ENCODE measurements at places on chromosomes 5 and 9.

DNA sequence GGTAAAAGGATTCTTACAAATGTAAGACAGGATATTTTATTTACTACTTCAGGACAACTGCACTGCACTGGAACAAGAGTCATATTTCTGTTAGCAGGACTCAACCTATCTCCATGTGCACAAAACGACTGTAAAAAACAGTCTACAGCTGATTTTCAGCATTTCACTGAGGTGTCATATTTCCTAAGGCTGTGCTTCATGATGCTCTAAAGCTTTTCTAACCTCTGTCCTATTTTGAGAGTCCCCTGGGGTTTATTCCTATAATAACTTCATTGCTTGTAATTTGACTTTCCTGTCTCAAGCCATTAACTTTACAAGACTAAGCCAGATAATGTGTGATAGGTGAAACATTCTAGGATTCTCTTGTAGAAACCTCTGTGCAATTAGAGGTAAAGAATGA, 472.3 kb downstream of the HINT1 start:
- DNase-seq, result no peak

- DNase-seq, result no peak
Observed at GRCh38 chr5:159548517-159548916, 218.2 kb upstream of the IL12B start.

DNA sequence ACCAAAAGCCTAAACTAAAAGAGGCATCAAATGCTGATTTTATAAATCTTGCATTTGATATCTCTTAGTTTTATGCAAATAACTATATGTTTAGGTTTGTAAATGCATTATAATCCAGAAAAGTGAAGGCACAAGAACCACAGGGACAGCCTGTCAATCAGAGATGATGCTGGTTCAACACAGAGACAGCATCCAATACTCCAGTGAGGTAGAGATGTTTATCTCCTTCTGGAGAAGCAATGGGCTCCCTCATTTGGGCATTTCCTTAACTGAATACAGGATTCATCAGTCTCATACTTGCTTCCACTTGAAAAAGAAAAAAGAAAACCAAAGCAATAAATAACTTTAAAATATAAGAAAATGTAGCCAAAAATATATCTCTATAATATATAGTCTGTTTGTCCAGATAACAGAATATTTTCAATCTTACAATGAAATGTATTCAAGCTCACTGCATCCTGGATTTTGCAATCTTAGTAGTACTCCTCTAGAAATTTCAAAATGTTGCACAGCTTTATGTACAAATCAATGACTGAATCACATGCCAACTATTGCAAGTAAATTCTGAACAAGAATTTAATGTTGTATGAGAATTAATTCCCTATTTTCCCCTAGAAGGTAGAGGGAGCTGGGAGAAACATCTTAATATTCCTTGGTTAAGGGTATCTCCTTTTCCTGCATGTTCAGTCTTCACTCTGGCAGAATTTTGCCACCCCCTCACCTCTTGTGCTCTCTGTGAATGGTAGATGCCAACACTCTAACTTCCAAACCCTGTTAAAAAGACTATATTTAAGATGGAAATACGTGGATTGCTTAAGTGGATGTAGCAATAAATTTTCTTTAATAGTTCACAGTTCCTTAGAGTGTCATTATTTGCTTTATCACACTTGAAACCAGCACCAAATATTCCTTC, 191.1 kb upstream of the GAS1 start:
- DNase-seq, result no peak

DNA sequence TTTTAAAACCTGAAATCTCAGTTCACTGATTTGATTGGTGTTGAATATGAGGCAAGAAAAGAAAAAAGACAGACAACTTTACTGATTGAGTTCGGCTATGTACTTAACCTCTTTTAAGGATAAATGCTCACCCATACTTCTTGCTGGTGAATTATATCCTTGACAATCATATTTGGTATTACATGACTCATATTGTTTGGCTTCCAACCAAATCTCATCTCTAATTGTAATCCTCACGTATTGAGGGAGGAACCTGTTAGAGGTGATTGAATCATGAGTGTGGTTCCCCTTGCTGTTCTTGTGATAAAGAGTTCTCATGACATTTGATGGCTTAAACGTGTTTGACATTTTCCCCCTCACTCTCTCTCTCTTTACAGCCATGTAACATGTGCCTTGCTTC, 255.6 kb upstream of the IZUMO3 start:
- DNase-seq, result no peak

DNA sequence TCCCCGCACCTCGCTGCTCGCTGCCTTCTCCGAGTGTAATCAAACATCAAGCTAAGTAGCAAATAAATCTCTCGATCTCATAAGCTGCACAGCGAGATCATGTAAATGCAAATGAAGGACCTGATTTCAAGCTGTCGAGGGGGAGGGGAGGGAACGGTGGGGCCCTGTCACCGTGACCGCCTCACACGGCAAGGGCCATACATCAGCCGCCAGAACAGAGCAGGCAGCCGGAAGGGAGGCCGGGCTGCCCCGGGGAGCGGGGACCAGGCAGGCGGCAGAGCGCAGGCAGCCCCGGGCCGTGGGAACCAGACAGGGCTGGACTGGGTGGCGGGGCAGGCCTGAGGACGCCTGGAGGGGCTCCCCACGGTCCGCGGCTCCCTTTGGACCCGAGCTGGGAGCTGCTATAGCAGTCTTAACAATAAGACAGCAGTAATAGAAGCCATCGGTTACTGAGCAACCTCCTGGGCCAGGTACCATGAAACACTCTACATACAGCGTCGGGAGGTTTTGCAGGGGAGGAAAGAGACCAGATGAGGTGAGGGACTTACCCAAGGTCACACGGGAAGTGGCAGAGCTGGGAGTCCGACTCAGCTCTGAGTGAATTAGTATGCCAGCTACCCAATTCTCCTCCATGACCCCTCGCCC, 76.8 kb downstream of the CFAP77 start:
- no peak for DNase-seq

- DNase-seq, result no peak
Observed at GRCh38 chr5:127602896-127603844, 45.7 kb upstream of the CTXN3 start.

DNA sequence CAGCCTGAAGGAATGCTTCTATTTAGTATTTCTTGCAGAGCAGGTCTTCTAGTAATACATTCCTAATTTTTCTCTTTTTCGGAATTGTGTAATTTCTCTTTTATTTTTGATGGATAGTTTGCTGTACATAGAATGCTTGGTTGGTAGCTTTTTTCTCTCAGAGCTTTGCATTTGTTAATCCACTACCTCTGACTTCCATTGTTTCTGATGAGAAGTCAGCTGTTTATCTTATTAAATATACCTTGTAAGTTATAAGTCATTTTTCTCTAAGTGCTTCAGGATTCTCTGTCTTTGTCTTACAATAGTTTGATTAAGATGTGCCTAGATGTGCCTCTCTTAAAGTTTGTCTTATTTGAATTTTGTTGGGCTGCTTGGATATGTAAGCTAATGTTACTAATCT, 101.9 kb downstream of the HTR1A start:
- no peak for DNase-seq

GRCh38 chr5:143262393-143263174, 140.9 kb downstream of the NR3C1 start:
- no peak for DNase-seq

DNA sequence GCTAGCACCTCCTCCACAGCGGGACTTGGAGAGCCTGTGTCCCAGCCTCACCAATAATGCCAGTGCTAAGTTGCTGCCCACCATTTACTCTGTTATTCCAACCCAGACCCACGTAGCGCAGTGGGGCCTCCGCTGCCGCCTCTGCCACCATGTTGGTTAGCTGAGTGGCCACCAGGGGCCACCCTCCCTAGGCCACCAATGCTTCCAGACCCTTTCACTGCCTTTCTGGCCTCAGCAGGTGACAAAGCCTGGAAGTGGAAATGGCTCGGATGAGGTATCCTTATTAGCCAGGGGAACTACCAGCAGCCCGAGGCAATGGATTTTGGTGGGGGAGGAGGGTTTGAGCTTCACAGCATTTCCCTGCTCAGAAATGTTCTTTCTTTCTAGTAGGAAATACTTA, 110.1 kb downstream of the OSTF1 start:
- no peak for DNase-seq
